ENCODE measurements at places on chromosomes 3 and 15. TPM values are rescaled to one million over a fixed set of nuclear protein-coding genes. Genes with fewer than 3 reads are reported as not detected.
A peak's percentile ranks its signal among the peaks of the same experiment; 100 is the strongest.

- H3K27me3 ChIP-seq, result no peaks in the 10 kb centered on the region
- no peak for DNase-seq
- no peaks in the 10 kb centered on the region for H3K4me1 ChIP-seq
These were observed 63.2 kb upstream of the LPP start for GRCh38 chr3:188090620-188091309.

- no peaks in the 10 kb centered on the region for H3K36me3 ChIP-seq
- no peaks in the 10 kb centered on the region for H3K4me1 ChIP-seq
These were observed 28.5 kb downstream of the SHC4 start for GRCh38 chr15:48935236-48935635.

DNA sequence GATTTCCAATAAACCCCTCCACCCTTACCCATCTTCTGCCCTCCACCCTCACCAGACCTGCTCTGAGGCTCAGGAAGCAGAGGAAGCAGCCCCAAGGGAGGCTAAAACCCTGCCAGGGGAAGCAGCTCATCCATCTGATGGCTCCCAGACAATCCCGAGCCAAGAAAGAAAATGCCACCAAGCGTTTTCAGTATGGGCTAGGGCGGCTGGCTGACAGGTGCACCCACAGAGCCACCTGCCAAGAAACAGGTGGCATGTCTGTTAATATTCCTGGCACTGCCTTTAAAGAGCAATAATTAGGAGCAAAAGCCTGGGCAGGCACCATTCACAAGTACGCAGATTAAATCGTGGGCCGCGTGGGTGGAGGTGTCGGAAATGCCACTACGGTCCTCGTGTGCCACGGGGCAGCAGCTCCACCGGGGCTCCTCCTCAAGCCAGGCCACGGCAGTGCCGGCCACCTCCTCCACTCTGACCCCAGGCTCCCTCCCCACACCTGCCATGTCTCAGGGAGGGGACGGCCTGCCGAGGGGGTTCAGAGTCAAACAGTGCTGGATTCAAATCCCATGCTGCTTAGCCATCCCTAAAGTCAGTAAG lies 23.9 kb upstream of the GRIP2 start:
- no peaks in the 10 kb centered on the region for H3K4me1 ChIP-seq
- no peak for DNase-seq
- H3K36me3 ChIP-seq, result no peaks in the 10 kb centered on the region
- no peaks in the 10 kb centered on the region for H3K27me3 ChIP-seq
- H3K4me3 ChIP-seq, result no peak overlapping the region
- H3K27ac ChIP-seq, result no peak overlapping the region

GRCh38 chr15:77507143-77507897 lies 86.6 kb downstream of the HMG20A start:
- H3K36me3 ChIP-seq, result no peaks in the 10 kb centered on the region
- no peak overlapping the region for H3K4me3 ChIP-seq
- no peaks in the 10 kb centered on the region for H3K27me3 ChIP-seq
- peak overlapping the region; percentile 80 for H3K27ac ChIP-seq
- no peak for DNase-seq

Gene SLC35G2
- 4.3 TPM for total RNA-seq
